RCC 7860 (cell line): ENCODE measurements at places on chromosomes 1 and 21.

GRCh38 chr1:212867192-212867591 is 9.1 kb downstream of the FLVCR1 start:
- DNase-seq, result no peak

DNA sequence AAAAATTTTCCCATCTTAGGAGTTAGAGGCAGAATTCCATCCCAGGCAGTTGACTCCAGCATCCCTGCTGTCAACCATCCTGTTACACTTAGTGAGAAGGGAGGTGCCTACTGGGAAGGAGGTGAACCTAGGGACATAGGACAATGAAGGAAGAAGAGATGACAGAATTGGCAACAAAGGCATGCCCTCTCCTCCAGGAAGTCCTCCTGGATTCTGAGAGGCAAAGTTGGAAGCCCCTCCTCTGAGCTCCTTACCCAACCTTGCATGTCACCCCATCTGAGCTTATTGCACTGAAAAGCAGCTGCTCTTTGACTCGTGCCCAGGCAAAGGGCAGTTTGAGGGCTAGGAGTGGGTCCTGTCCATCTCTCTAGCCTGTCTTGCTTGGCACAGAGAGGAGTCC is 66.9 kb downstream of the PAX7 start:
- DNase-seq, result no peak

DNA sequence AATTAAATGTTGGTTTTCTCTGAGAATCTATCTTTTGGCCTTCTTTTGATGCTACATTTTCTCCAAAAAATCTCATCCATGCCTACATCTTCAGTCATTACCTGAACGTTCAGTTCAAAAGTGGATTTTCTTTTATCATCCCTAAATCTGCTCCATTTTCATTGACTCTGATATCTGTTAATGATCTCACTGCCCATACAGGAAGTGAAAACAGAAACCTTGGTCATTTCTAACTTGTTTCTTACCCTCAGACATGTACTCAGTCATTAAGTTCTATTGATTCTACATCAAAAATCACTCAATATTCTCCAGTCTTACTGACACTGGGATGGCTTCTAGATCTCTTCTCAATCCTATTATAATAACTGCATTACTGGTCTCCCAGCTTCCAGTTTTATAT is 22.7 kb downstream of the PRKACB start:
- DNase-seq, result no peak

- no peak for DNase-seq
These were observed 81.5 kb downstream of the ZNF281 start for GRCh38 chr1:200328379-200328778.

DNA sequence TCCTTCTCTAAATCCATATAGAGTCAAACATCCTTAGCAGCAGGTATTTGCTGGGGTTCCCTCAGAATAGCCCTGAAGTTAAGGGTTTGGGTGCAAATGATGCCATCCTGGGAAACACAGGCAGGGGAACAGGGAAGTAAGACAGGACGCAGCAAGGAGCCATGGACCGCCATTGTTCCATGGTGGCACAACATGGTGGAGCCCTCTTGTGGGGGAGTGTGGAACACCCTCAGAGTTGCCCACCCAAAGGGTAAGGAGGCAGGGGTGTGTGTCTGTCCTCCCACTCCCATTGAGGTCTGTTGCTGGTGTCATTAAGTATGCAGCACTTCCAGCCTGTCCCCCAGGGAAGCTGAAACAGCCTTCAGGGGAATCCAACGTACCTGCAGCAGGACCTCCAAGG is 20.4 kb upstream of the RCAN1 start:
- no peak for DNase-seq

GRCh38 chr1:226739696-226740065 is 599 bp upstream of the ITPKB start:
- DNase-seq, result no peak

DNA sequence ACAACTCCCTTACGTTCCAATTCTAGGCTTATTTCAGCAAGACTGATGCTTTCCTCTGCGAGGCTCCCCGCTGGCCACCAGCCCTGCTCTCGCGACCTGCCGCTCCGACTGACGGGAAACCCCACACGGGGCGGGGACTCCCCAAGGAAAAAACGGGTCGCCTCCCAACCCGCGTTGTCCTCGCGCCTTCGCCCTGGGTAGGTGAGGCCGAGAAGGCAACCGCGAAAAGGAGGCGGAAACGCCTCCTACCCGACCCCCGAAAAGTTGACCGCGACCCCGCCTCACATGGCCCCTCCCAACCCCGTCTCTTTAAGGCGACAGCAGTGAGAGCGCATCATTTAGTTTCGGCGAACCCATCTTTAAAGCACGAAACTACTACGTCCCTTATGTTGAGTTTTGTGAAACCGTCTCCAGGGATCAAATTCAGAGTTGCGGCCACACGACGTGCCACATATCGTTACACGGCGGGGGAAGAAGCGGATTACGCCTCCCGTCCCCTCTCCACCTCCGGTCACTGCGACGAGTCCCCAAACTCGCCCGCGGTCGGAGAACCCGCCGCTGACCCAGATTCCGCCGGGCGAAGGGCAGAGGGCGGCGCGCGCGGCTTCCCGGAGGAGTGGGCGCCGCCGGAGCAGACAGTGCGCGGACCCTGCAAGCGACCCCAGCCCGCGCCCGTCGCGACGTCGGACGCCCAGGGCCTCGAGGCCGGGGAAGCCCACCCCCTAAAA is 1.2 kb downstream of the ANP32E start:
- DNase-seq, result peak; percentile 66

DNA sequence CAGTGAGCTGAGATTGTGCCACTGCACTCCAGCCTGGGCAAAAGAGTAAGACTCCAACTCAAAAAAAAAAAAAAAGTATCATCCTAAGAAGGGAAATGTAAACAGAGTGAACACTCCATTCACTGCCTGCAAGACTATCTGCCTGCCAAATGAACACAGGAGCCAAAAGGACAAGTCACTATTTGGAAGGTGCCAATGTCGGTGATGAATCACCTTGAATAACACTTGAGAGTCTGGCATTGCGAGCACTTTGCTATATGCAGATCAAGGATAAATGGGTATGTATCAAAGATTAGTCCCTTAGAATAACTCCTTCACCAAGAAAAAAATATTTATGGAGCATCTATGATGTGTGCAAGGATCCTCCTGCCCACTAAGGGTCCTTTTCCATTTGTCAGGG is 6.6 kb downstream of the UBR4 start:
- DNase-seq, result peak; percentile 20

GRCh38 chr21:17725339-17725738 is 93.8 kb downstream of the C21orf91 start:
- DNase-seq, result no peak

DNA sequence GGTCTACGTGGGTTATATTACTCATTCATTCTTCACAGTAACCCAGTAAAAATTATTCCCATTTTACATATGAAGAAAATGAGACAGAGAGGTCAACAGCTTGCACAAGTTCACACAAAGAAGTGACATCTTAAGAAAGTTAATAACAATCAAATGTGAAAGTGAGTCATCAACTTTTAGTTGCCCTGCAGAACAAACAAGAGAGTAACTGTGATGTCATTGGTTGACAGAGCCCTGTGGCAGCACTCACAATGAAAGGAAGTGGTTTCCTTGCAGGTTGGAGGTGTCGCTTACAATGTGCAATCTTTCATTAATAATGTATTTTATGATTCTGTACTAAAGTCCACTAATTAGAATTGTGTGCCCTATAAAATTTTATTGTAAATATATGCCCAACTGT is 369.6 kb downstream of the RYR2 start:
- DNase-seq, result no peak

DNA sequence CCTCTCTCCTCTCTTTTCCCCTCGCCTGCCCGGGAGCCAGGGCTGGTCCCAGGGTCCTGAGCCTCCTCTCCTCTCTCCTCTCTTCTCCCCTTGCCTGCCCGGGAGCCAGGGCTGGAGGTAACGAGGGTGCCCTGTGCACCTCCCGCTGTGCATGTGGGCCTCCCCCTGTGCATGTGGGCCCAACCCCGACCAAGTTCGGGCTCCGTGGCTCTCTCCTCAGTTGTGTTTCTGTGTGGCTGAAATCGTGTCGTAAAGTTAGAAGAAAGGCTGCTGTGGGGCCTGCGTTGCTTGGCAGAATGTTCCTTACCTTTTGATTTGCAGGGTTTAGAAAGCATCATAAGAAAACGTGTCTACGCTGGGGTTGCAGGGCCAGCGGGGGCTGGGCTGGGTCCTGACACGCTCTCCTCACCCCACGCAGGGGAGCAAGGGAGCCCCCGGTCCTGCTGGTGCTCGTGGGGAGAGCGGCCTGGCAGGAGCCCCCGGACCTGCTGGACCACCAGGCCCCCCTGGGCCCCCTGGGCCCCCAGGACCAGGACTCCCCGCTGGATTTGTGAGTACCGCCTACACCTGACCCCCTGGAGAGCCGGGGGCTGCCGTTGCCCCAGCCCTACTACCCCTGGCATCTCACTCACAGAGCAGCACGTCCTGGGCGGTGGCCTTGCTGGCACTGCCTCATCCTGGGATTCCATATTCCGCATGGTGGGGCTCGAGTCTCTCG is 55.6 kb downstream of the SLC19A1 start:
- no peak for DNase-seq

GRCh38 chr21:43815107-43815613 is 25.8 kb downstream of the RRP1 start:
- no peak for DNase-seq

GRCh38 chr1:53189061-53189460 is 7.6 kb upstream of the CPT2 start:
- DNase-seq, result no peak

DNA sequence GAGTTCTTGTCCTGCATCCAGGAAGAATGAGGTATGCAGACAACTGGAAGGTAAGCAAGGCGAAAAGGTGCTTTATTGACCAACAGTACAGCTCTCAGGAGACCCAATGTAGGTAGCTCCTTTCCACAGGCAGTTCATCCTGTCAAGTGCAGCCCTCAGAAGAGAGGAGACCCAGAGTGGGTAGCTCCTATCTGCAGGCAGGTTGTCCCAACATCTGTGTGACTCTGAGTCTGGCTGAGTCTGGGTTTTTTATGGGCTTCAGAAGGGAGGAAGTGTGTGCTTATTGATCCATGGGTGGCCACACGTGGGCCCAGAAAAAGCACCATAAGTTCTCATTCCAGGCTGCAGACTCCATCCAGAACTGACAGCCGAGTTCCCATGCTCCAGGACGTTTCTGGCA is 34.0 kb downstream of the ZNF691 start:
- DNase-seq, result no peak

- no peak for DNase-seq
These were observed 5.1 kb downstream of the PRRX1 start for GRCh38 chr1:170669107-170669445.

DNA sequence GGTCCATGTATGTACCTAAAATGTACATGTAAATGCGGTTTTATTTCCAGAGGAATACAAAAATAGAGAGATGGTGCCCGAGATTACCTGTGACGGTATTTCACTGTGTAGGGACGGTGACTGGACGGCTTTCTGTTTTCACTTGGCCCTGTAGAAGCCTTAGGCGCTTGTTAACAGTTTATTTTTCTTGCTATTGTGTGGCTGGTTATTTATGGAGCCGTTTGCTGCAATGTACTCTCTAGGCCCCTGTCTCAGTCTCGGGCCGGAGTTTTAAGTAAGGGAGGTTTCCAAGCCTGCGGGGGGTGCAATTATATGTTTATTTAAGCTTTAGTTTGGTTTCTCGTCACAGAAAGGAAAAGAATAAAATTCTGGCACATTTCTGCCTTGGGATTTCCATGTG is 413 bp downstream of the EFCAB7 start:
- DNase-seq, result no peak

GRCh38 chr1:51953079-51953478 is 37.4 kb downstream of the RAB3B start:
- DNase-seq, result no peak

- no peak for DNase-seq
These were observed 42.4 kb upstream of the TENT5C start for GRCh38 chr1:117563492-117563875.

GRCh38 chr1:175842550-175842949 is 99.2 kb upstream of the TNR start:
- DNase-seq, result no peak

- no peak for DNase-seq
These were observed 75.9 kb downstream of the IVNS1ABP start for GRCh38 chr1:185241127-185241526.

DNA sequence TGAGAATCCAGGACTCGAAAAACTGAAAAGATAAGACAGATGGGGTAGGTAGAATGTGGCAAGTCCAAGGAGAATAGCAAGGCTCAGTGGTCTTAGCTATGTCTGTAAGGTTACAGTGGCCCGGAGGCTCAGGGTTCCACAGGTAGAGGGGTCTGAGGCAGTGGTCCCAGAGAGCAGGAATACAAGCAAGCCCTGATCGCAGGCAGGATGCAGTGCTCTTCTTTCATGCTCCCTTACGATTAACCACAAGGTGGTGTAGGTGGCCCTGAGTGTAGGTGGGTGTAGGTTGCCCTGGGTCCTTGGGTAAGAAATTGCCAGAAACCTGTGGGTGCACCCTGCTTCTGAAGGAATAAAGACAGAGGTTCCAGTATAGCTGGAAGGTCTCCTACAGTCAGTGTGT is 99.1 kb upstream of the RAB3GAP2 start:
- no peak for DNase-seq

DNA sequence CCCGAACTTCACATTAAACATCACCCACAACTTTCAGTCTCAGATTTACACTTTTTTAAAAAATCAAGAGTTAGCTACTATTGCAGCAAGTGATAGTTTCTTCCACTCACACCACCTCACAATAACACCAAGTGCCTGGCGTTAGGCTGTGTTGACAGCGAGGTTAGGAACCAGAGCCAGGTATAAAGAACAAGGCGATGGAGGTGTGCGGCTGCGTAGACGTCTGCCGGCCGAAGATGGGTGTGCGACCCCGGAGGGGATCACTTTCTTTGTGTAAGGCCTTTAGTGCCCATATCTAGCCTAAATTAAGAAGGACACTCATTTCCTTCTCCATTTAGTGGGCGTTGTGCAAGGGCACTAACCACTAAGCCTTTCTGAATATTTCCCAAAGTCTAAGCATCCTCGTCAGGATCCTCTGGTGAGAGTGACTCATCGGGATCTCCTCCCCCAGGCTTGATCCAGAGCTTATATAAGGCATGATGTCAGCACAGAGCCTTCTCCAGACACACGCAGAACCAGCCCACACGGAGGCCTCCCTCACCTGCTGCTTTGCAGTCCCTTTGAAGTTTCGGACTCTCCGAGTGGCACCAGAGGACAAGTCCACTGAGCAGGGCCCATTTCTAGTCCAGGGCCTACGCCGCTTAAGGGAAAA is 11.8 kb downstream of the NHLH2 start:
- DNase-seq, result peak; percentile 52

DNA sequence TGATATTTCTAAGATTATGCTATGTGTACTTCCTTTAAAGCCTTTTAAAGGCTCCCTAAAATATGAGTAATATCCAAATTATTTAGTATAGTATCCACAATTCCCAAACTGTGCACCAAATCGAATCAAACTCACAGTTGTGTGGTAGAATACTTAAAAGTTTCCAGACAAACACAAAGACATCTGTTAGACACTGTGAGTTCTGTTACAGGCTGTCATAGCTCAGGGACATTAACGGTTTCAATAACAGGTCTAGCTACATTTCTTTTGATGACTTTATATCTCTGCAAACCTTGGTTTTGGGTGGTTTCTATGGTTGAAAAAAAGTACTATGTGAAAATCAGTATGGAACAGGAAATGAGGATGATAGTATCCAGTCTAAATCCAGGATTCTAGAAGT is 36.9 kb upstream of the NEK7 start:
- DNase-seq, result no peak
